ENCODE measurements at places on chromosomes 5 and 9.
A peak's percentile ranks its signal among the peaks of the same experiment; 100 is the strongest.

GRCh38 chr5:107352576-107352975 lies 318.2 kb downstream of the EFNA5 start:
- no peak for DNase-seq

DNA sequence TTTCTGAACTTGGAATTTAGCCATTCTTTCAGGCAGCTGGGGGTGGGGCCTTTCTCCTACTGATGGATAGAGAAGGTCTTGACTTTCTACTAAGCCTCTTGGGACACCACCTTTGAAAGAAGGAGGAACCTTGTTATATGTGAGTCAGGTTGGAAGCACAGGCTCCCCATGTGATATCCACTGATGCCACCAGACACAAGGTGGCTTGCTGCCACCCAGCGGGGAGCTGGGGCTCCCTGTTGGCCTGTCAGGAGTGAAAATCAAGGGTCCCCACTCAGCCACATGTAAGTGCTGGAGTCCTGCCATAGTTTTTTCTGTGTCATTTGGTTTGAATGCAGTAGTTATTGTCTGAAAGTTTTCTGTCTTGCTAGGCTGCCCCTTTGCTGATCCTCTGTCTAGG lies 252.4 kb upstream of the NFIL3 start:
- DNase-seq: no peak

DNA sequence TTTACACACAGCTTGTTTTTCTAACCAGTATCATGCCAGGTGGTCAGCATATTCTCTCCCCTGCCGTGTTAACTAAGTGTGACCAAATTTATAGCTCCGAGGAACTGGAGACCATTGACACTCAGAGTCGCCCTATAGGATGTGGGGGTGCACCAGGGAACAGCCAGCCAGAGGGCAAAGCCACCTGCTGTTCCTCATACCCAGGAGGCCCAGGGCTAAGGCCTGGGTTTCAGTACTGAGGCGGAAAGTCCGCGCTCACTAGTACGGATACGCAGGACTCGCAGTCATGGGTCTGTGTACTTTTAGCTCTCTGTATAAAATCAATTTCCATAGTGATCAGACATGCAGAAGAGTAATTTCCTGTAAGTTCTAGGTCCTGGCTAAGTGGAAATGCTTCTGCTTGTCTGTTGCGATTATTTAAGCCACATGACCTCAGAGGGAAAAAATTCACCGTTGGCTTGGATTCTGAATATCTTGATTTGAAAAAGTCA lies 247.0 kb downstream of the AOPEP start:
- no peak for DNase-seq

- DNase-seq: peak; percentile 57
These were observed 82.1 kb upstream of the IL33 start for GRCh38 chr9:6133346-6134063.

GRCh38 chr9:111966861-111967291 lies 70.3 kb downstream of the UGCG start:
- no peak for DNase-seq

DNA sequence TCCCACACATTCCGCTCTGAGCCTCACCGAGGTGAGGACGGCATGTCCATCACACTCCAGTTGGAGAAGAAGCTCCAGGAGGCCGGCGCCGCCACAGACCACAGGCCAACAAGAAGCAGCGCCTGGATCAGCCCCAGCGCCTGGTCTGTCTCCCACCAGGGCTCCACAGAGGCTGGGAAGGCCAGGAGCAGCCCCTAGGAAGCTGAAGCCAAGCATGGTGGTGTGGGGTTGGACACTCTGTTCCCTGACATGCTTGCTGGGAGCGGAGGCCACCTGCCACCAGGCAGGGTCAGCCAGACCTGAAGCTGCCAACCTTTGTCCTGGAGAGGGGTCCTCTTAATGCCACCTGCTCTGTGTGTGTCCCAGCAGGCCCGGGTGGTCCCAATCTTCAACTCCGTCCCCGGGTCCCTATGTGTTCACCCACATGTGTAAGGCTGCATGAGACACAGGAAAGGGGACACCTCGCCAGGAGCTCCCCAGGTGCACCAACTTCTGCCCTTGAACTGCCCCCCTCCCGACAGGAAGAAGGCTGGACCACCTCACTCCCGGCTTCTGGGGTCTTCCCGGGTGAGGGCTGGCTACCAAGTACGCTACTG lies 140.1 kb upstream of the PPP1R26 start:
- no peak for DNase-seq

DNA sequence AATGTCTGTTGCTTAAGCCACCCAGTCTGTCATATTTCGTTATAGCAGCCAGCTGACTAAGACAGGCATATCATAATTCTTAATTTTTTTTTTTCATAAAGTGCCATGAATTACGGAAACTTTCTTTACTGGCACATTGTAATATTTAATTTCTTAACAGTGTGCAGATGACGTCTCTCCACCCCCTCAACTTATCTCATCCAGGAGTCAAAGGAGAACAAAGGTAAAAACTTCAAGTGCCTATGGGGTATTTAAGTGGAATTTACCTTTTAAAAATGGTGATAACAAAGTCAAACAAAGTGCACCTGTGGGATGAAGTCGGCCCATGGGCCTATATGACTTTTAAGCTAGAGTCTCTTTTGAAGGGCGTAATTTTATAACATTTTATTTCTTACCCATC lies 539.4 kb downstream of the CDH9 start:
- DNase-seq: no peak

GRCh38 chr9:89473762-89474469 lies 24.0 kb downstream of the SEMA4D start:
- DNase-seq: no peak

GRCh38 chr5:137635521-137635921 lies 100.4 kb downstream of the KLHL3 start:
- DNase-seq: no peak

DNA sequence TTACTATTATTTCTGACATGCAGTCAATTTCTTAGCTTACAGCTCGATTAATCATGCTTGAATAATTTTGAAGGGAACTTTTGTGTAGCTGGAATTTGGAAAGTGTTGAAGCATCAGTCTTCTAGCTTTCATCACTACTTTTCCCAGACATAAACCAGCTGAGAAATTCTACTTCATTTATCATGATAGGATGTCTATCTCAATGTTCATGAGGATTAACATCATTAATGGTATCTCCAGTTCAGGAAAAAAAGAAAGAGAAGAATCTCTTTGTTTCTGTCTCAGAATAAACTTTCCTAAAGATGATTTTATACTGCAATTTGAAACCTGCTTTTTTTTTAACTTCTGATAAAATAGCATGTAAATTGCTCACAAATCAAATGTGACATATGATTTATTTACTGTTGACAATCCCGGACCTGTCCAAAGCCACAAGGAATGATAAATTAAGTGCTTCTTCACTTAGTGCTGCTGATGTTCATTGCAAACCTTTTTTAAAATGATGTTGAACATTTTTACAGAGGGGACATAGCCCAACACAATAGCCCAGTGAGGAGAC lies 412.1 kb upstream of the CLINT1 start:
- DNase-seq: no peak

DNA sequence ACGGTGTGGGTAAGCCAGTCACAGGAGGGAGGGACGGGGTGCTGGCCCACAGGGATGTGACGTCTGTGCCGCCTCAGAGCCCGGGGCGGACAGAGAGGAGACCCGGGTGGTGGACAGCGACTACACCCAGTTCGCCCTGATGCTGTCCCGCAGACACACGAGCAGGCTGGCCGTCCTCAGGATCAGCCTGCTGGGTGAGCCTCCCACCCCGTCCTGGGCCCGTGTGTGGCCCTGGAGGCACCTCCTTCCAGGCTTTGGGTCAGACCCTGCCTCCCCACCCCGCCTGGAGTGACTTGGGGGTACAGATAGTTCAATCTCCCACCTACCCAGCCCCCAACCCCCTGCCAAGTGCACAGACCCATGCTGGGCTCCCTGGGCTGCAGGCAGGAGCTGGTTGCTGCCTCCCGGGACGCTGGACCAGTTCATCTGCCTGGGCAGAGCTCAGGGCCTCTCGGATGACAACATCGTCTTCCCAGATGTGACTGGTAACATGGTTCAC lies 1.7 kb downstream of the LCN12 start:
- no peak for DNase-seq

DNA sequence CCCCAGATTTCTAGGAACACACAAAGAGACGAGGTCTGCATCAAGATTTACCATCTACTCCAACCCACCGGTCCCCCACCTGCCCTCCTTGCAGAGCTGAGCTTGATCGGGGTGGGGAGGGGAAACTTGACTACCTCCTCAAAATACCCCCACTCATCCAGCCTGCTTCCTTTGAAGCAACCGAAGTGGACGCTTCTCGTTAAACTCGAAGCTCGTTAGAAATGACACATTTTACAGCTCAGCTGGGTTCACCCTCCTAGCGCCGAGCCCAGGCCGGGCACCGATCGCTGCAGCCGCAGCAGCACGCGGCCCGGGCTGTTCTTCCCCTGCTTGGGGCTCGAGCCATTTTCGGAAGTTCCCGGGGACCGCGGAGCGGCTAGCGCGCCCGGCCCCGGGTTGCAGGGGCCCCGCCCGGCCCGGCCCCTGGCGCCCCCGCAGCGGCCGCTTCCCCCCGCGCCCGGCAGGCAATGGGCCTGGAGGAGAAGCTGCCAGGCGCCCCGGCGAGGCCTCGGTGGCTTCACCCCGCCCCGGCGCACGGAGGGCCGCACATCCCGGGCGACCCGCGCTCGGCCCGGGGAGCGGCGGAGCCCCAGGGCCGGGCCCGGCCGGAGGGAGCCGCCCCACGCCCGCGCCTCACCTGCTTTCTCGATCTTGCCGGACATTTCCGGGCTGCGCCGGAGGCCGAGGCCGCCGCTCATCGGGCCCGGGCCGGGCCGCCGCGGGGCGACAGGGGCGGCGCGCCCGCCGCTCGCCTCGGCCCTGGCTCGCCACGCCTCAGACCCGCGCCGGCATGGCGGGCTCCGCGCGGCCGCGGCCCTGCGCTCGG lies 530 bp downstream of the RAPGEF1 start:
- DNase-seq: no peak

- no peak for DNase-seq
These were observed 174.6 kb downstream of the RFK start for GRCh38 chr9:76219560-76220151.

DNA sequence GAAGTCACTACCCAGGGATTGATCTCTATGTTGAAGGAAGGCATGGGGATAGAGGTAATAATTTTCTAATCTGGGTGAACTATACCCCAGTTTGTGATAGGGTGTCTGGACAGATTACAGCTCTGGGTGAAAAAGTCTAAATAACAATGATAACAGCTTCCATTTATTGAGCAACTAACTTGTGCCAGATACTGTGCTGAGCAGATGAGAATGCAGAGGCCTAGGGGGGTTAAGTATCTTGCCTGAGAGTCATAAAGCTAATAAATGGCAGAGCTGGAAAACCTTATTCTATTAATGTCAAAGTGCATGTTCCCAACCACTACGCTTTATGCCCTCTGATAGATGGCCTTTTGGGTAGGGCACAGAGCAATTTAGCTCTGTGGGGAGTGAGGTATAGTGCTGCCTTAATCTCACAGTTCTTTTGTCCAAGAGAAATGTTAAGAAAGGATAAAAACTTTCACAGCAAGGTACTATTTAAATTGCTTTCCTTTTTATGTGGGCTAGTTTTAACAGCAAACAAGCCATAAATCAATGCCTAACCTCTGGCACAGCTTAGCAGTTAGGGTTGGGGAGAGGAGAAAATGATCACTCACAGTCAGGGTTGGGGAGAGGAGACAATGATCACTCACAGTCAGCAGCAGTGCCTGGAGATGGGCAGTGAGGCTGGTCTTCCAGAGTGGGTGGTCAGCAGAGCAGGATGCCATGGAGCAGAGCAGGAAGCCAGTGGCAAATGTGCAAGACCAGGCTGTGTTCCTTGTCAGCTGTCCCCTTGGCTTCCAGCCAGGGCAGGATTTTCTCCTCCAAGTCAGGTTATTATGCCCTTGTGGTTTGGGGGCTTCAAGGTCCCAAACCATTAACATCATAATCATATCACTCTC lies 187.0 kb downstream of the CARTPT start:
- DNase-seq: no peak

DNA sequence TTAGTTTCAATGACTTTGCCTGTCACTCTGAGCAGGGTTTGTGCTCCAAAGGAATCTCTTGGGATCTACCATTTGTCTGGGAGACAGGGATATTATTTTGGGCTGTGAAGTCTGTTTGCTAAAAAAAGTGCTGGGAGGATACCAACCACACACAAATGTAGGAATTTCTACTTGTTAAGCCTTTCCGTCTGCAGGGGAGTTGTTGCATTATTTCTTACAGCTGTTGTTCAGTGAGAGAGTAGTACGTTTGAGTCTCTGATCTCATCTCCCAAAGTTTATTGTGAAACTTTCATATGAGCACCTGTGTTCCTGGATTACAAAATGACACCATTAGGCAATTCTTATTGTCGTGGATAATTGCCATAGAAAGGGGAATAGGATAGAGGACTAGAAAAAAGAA lies 78.3 kb upstream of the SEMA6A start:
- no peak for DNase-seq

DNA sequence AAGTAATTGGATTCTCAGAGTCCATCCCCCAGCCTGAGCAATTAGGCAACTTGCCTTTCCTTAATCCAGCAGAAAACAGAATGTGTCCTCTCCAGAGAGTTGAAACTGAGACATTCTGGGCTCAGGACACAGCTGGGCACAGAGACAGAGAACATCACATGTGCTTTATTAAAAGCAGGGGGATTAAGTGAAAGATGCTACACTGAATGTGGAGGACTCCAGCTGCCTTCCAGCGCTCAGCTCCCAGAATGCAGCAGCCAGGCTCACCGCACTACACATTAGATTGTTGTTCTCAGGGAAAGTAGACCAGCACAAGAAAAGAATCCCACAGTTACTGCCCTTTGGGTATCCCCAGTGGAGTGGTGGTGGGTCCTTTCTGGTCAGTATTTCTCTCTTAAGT lies 141.6 kb upstream of the IL12B start:
- DNase-seq: no peak

- no peak for DNase-seq
These were observed 48.6 kb downstream of the UBAP1 start for GRCh38 chr9:34227445-34227844.

- DNase-seq: no peak
These were observed 144.7 kb upstream of the ZNF608 start for GRCh38 chr5:124891179-124891578.

- DNase-seq: no peak
These were observed 221.4 kb downstream of the MAPKAP1 start for GRCh38 chr9:125485471-125486151.

GRCh38 chr9:116154976-116155697 lies 1.5 kb downstream of the PAPPA start:
- DNase-seq: peak; percentile 62

DNA sequence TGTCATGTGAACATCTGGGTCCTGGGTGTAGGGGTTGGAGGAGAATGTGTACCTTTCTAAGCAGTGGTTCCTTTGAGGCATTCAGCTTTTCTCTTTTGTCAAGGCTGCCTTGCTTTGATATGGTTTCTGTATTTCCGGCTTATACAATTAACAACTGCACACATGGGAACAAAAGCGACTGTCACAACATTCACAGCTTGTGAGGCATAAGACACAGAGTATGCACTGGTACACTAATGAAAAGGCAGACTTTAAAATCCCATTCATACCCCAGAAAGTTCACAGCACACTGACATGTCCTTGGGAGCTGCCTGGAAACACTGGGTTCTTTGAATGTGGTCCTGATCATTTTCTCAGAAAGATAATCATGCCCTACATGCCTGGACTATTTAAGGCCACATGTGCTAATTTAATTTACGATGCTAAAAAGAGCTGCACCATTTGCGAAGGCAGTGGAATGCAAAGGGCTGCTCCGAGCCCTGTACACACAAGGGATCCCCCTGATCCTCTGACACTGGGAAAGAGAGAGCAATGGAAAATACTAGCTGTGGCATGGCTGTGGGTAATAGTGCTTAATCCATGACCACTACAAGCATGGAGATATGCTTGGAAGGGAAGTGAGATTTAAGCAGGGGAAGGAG lies 131.8 kb downstream of the EFNA5 start:
- no peak for DNase-seq

All from kidney glomerular epithelial cell (primary cell).